Prostate gland (tissue), 2 donors: ENCODE measurements at places on chromosomes 12 and 14. TPM values are rescaled to one million over a fixed set of nuclear protein-coding genes. Genes with fewer than 3 reads are reported as not detected.

RAD51AP1 gene
- 7.6 TPM for total RNA-seq

MGP gene
- total RNA-seq: 233 TPM

MYH7 gene
- total RNA-seq: 40.1 TPM

HOXC6 gene
- total RNA-seq: 1.3 TPM

PTHLH gene
- total RNA-seq: 0.51 TPM

DNA sequence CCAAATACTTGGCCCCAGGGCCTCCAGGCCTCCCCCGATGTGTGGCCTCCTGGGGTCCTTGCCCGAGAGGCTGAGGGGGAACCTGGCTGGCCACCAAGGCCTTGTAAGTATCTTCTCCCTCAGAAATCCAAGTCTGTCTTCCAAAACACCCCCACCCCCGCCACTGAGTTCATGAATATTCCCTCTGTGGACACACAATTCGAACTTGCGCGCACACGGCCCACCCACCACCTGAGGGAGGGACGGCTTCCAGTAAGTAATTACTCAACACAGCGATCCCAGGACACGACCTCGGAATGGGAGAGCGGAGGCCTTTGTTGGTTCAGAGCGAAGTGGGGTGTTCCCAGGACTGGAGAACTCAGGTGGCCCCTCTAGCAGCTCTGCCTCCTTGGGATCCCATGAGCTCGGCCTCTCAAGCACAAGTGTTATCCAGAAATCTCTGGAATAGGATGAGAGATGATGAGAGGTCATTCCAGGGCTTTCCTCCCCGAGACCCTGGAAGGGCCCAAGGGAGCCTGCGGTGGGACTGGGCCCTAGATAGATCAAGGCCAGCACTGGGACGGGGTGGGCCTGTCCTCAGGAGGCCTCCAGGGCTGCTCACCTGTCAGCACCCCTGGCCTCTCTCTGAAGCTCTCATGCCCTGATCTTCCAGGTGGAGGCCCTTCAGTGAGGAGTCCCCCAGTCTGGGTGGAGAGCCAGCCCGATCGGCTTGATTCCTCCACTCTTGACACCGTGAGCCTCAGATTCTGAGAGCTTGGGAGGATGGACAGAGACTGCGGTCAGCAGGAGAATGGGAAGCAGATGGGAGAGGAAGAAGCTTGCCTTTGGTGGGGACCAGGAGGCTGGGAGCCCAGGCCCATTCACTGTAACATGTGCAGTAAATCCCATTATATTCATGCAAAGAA, 219.0 kb upstream of the RTL1 start:
- DNase-seq: peak; percentile 2

DNA sequence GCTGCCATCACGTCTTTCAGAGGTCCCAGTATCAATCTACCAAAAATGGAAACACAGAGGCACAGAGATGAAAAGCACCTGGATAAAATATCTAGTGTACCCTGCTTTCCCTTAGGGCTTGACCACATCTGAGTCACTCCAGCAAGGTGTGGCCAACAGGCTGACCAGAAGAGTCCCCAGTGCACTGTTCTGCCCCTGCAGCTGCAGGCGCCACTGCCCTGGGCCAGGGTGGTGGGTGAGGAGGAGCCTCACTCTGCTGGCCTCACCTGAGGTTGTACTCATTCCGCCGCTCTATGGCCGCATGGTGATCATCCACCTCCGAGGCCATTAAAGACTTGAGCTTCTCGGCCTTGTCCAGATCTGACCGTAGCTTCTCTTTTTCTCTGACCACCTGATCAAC, 60.4 kb downstream of the NIN start:
- no peak for DNase-seq

GRCh38 chr12:117484901-117485300, 123.5 kb upstream of the NOS1 start:
- DNase-seq: no peak

DNA sequence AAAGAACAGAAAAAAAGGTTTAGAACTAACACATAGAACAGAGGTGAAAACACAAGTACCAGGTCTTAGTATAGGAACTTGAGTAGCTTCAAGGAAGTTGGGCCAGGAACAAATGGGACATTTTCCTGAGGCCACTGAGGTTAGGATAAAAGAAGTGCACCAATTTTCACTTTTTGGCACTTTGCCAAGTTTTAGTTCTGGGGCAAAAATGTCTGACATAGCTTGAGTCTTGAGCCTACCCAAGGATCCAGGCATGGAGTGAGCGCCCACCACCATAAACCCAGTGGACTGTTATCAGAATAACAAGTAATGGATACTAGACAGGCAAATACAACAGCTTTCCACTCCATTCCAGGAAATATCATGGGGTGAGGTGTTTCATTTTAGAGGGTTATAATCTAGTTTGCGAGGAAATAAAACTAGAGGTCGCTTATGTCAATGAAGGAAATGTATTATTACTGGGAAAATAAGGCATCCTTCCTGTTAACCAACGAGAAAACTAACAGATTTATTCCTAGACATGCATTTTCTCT, 199.7 kb upstream of the HMGA2 start:
- DNase-seq: no peak

- DNase-seq: no peak
Observed at GRCh38 chr14:101810897-101811621, 49.5 kb downstream of the PPP2R5C start.

DNA sequence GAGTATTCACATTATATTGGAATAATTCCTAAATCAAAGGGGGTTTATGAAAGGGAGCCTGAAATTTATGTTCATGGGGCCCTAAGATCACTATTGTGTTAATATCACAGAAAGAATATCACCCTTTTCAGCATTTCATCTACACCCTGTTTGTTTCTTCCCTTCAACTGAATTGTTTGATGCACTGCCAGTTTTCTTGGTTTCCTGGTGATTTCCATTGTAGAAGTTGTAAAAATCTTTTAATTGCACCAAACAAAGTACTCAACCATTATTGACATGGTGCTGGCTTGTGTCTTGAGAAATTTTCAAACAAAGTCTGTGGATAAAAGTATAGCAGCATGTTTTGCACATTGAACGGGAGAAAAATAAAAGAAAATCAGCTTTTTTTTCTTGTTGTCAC, 154.8 kb upstream of the PRKD1 start:
- DNase-seq: no peak

DNA sequence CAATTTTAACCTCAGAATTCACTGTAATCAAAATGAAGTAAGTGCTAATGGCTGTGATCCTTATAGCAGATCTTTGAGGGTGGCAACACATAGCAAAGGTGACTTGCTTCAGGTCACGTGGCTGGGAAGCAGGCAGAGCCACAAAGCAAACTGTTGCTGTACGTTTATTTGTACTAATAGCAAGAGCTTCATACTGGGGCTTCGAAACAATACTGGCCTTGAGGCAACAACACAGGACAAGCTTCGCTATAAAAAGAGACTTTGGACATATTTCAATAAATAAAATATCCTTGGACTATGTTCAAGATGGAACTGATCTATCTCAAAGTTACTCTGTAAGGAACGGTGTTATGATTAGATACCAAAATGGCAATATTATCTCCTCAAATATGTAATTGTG, 44.6 kb downstream of the MSRB3 start:
- DNase-seq: peak; percentile 57

DNA sequence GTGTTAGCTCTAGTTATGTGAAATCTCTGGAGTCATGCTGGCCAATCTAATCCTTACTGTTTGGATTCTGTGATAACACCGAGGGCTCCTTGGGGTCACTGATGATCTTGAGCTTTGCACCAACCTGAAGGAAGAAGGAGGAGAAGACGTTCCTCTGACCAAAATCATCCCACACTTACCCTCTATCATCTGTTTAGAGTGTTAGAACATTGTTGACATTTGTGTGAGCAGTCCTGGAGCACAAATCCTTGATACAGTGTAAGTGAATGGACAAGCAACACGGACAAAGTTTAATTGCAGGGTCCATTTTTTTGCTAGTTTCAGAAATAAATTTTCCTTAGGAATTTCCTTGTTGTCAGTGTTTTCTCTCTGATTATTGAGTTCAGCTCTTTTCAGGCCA, 181.7 kb downstream of the AKAP6 start:
- DNase-seq: no peak

DNA sequence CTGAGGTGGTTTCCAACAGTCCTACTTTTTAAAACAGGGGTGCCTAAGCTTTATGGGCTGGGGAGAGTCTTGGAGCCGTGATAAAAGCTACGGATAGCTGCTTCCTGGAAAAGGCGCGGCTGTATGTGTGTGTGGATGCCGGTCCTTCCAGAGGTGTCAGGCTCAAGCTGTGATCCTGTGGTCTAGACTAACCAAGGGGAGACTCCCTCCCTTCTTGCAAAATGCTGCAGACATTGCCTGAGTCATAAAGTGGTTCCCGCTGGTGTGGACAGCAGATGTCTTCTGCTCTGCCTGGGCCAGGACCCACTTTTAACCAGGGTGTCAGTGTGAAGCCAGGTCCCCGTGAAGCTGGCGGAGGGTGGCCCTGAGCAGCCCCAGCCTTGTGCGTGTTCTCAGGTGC, 37.8 kb downstream of the CCDC92 start:
- no peak for DNase-seq

- no peak for DNase-seq
Observed at GRCh38 chr12:15726027-15726877, 62.9 kb downstream of the EPS8 start.

GRCh38 chr12:126139355-126139754, 1074.1 kb downstream of the AACS start:
- DNase-seq: no peak

- DNase-seq: no peak
Observed at GRCh38 chr12:116160231-116160630, 117.3 kb downstream of the MED13L start.

DNA sequence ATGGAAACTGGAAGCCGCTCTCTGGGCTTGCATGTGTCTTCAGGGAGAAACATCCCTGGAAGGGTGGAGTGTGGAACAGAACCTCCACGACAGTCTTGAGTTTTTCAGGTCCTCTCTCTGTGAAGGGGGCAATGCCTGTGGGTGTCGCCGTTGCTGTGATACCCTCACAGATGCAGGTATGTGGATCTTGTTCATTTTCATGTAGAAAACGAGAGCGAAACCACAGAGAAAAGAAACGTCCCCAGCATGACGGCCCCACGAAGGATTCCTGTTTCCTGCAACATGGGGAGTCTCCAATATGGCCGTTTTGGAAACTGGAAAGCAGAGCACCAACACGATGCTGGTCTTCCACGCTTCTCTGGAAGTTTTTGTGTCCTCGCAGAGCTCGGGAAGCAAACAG, 187.9 kb downstream of the ALG10 start:
- no peak for DNase-seq

GRCh38 chr12:47870175-47870781, 34.5 kb downstream of the VDR start:
- DNase-seq: no peak

DNA sequence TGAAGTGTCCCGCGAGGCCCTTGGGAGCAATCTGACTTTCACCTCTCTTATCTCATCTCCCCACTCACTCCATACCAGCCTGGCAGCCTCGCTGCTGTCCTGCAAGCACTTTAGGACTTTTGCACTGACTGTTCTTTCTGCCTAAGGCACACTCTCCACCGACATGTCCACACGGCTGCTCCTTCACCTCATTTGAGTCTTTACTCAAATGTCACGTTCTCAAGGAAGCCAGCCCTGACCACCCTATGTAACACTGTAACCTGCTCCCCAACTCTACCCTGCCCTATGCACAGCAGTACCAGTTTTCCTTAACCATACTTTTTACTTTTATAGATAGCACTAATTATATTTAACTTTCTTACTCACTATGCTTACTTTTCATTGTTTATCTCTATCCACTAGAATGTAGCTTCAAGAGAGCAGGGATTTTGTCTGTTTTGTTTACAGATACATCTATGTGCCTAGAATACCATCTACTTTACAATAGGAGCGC, 32.0 kb downstream of the PRKD1 start:
- no peak for DNase-seq

GRCh38 chr12:51546097-51546496, 44.9 kb upstream of the SCN8A start:
- no peak for DNase-seq
